ENCODE measurements at places on chromosomes 2 and 18.
A peak's percentile ranks its signal among the peaks of the same experiment; 100 is the strongest.

DNA sequence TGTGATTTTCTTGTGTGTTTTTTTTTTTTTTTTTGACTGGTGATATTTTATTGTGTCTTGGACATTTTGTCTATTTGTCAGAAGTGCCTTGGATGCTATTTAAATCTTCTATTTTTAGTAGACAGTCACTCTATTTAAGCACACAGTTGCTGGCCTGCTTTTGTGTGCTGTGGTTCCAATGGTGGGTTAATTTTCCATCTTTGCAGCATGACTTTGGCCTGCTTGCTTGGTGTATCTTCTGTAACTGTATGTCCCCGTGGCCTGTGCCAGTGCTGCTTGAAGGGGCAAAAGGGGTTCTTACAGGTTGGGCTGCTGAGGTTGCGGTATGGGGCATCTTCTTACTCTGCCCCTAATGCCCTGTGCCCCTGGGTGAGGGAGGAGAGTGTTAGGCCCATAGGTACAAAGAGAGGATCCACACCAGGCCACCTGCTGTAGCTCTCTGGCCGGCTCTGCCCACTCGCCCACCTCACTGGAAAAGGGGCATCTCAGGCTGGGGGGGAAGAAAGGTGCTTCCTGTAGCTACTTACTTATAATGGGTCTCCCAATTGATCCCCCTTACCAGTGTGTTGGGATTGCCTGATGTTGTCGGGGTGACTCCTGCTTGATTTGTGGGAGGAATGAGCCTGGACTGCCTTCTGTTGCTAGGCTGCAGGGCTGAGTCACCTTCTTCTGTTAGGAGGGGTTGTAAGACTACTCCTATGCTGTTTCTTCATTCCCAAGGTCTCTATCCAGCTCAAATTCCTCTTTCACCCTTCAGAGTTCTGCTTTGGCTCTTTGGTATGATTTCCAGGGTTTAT, 490.0 kb upstream of the HS6ST1 start:
- DNase-seq: no peak

GRCh38 chr2:180699657-180700361, 280.6 kb upstream of the UBE2E3 start:
- no peak for DNase-seq

DNA sequence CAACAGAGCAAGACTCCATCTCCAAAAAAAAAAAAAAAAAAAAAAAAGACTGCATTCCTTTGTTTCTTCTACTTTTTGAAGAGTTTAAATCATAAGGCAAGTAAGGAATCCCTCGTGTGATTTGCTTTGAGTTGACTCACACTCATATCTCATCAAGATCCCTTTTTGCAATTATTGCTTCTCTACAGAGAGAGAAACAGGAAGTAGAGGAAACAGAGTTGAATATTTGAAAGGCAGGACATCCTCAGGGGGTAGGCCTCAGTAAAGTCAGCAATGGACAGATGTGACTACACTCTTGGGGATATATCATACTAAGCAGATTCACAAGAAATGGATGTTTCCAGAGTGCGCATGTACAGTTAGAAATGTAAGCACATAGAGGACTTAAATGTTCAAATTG, 11.2 kb upstream of the EFR3B start:
- no peak for DNase-seq

DNA sequence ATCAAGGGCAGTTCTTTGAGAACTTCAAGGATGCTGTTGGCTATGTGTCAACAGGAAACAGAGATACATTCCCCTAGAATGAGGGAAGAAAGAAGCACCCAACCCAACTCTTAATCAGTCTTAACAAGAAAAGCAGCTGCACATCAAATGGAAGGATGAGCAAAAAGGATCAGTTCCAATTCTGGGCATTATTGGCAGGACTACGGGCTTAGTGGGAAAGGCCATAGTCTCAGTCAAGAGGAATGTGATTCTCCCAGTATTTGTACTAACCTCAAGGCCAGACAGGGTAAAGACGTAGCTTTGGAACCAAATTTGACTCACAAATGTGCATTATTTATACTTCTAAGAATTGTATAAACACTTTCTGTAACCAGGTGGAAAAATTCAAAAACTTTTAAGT, 18.2 kb downstream of the BMP10 start:
- DNase-seq: no peak

DNA sequence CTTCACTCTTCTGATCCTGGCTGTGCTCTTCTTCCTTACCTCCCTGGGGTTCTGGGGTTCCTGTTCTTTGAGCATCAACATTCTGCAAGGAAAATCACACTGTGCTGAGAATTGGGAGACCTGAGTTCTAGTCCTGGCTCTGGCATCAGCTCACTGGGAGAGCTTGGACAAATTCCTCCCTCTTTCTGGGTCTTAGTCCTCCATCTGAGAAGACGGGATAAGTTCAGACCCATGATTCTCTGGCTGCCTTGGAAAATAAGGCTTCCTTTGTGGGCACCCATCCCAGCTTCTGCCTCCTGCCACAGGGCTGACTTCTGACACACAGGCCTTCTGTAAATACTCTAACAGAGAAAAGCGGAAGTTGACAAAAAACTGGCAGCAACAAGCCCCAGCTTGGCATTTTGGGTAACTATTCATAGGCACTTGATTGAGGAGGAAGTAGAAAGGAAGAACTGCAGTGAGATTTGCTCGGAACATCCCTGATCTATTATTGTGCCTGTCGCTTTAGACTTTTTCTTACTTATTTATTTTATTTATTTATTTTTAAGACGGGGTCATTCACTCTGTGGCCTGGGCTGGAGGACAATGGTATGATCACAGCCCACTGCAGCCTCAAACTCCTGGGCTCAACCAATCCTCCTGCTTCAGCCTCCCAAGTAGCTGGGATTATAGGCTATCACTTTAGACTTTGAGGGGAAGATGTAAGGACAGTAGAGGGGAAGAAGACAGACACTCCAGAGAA, 7.9 kb downstream of the PCBP1 start:
- DNase-seq: peak; percentile 86

DNA sequence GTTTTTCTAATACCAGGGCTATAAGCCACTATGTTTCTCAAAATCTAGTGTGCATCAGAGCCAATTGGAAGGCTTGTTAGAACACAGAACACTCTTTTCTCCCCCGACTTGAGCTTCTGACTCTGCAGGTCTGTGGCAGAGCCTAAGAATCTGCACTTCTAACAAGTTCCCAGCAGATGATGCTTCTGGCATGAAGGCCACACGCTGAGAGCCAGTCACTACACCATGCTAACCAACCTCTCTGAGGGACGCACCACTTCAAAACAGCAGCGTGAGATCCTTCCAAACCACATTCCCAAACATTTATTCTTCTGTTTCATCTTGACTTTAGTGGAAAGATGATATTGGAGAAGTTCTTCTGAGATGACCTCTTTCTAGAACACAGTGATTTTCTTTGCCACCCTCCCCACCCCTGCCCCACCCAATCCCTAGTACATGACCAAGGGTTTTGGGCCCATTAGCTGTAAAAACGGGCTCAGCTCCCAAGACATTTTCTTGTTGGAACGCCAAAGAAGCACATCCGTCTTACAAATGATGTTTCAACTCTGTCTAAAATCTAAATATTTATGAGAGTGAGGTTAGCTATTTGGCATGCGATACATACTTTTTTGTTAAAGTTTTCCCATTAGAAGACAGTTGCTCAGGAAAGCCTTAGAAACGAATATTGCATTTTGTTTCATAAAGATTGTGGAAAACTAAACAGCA, 391.9 kb downstream of the TMEM182 start:
- DNase-seq: no peak

- DNase-seq: no peak
Measured at GRCh38 chr2:180570864-180571263, 409.5 kb upstream of the UBE2E3 start.

DNA sequence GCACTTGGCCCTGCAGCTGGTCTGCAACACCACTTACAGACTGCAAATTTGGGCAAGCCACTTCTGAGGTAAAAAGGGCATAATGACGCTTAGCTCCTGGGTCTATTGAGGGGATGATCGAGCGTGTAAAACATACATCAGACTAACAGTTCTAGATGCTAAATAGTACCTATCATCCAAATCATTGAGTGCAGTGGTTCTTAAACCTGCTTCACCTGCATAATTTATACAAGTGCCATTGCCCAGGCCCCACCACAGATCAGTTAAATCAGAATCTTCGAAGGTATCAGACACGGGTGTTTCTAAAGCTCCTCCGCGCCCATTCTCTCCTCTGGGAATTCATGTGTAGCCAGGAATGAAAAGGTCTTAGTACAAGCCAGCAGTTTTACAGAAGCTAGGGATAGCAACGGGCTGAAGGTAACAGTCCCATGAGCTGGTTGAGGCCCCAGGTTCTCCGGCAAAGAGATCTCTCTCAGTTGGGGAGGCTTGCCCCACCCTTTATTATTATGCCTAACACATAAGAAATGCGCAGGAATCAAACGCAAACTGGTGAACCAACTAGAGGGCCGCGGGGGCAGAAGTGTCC, 737 bp upstream of the RNF181 start:
- DNase-seq: no peak

DNA sequence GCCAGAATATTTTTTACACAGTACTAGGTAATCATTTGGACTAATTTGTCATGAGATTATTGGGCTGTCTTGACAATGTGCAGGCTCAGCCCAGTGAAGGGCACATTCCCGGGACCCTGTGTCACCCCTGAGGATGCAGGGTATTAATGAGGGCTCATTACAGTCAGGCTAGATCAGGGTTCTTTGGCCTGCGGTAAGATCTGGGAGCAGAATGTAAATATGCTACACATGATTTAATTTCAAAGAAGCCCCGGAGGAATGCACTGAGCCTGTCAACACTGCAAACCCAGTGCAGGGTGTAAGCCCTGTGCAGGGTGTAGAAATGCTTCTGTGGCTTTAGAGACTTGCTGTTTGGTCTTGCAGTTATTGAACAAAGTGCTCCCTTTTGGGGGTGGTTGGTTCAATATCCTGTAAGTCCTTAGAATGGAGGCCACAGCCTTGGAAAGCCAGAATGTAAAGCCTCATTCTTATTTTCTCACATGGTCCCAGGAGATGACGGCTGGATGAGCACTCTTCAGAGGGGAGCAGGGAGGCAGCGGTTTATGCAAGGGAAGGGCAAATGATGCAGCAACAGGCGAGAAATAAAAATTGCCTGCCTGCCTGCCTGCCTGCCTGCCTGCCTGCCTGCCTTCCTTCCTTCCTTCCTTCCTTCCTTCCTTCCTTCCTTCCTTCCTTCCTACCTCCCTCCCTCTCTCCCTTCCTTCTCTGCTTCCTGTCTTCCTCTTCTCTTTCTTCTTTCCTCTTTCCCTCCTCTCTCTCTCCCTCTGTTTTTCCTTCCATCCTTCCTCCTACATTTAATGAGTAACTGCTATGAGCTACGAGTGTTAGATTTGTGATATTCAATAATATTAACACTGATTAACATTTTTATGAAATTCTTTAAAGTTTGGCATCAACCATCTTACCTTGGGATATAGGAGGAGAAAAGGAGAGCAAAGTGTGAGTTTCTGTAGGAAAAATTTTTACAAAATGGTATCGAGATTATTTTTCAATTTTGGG, 148.8 kb downstream of the VAPA start:
- DNase-seq: no peak

- DNase-seq: no peak
Measured at GRCh38 chr18:77597726-77598125, 348.1 kb downstream of the GALR1 start.

DNA sequence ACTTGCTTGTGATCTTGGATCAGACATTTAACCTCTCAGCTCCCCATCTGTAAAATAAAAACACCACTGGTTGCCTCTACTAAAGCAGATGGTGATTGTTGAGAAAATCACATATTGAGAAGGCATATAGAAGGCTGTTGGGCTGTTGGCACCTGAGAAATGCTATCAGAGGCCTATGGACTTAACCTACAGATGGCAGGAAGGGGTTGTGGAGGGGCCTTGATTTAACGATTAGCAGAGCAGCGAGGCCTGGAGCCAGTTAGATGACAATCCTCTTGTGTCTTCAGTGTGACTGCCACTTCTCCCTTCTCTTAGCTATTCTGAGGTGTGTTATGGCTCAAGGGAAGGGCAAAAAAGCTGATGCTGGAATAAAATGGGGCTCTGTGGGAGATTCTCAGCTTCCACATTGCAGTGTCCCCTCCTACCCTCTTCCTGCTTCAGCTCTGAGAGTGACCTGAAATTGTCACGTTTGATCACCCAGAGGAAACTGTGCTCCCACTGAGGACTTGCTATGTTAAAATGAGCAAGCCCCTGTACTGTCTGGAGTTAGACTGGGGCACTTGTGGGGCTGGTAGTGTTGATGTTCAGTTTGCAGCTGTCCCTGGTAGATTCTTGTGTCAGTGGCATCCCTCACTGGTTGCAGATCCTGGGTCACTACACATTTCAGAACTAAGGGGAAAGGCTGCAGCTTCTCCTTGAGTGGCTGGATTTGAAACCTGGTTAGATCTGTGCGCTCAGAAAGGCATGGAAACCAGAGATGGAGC, 31.5 kb downstream of the CXCR4 start:
- DNase-seq: no peak
